NCI-H1048 (cell line): ENCODE measurements at places on chromosomes 5 and 9.

DNA sequence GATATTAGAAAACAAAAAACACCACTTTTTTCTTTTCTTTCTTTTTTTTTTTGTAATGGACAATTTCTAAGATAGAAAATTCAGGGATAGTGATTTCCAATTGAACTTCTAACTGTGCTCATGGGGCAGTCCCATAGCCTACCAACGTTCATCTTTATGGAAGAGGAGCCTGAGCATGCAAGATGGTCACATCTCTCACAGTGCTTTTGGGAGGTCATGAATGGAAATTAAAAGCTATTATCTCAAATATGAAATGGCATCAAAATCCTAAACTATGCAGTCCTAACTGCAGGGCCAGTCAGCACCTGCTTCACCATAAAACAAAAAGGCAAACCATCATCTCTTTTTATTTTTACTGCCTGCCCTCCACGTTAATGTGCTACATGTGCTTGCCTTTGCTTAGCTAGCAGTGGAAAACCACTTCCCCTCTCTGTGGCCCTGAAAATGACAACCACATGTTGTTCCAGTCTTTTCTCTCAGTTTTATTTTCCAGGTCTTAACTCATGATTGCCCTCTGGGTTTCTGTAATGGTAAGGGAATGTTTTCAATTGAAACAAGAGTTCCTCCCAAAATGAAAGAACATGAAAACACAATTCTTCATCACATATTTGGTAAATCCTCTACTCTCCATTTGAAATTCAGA, 16.7 kb downstream of the IFNB1 start:
- DNase-seq: no peak

DNA sequence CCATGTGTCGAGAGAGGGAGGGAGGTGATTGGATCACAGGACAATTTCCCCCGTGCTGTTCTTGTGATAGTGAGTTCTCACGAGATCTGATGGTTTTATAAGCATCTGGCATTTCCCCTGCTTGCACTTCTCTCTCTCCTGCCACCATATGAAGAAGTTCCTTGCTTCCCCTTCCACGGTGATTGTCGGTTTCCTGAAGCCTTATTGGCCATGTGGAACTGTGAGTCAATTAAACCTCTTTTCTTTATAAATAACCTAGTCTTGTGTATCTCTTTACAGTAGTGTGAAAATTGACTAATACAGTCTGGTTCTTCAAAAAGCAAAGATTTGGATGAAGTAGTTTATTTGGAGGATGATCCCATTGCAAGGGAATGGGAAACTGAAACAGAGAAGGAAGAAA, 11.3 kb upstream of the MIER3 start:
- no peak for DNase-seq

DNA sequence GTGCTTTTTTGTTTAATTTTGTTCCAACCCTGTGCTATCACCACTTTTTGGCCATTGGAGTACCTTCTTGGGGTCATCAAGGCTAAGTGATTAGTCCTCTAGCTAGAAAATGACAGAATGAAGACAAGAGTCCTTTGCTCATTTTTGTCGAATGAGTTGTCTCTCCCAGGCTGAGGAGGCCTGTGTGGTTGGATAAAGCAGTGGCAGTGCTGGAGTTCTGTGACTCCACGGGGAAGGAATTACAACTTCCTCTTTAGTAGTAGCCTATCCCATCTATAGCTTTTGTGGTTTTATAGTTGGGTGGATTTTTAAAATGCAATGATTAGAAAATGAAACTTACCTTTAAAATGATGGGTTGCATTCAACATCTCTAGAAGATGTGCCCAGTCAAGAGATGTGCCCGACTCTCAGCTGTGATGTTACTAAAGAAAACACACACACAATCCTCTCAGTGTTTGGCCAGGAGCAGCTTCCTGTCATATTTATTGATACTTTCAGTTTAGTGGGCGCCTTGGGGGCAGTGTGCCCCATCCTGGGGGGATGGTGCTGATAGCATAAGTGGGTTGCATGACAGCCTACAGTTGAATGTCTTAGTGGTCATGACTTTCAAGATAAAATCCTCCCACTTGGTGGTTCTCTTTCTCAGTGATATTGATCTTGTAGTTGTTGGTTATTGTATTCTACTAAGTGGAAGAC, 11.9 kb downstream of the OTULINL start:
- DNase-seq: no peak

DNA sequence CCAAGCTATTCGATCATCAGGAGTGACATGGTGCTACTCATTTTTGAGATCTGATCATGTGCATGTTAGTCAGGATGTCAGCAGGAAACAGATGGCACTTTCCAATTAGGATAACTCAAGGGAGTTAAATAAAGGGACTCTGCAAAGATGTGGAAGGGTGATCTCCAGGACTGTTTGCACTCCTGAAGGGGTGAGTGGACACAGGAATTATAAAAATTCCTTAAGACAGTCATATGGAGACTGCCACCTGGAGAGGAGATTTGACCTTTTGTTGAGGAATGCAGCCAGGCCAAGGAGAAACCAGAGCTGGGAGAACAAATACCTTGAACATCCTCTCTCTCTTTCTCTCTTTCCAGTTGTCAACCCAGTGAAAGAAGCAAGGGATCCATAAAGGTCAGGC, 189.1 kb downstream of the GABRG2 start:
- no peak for DNase-seq

DNA sequence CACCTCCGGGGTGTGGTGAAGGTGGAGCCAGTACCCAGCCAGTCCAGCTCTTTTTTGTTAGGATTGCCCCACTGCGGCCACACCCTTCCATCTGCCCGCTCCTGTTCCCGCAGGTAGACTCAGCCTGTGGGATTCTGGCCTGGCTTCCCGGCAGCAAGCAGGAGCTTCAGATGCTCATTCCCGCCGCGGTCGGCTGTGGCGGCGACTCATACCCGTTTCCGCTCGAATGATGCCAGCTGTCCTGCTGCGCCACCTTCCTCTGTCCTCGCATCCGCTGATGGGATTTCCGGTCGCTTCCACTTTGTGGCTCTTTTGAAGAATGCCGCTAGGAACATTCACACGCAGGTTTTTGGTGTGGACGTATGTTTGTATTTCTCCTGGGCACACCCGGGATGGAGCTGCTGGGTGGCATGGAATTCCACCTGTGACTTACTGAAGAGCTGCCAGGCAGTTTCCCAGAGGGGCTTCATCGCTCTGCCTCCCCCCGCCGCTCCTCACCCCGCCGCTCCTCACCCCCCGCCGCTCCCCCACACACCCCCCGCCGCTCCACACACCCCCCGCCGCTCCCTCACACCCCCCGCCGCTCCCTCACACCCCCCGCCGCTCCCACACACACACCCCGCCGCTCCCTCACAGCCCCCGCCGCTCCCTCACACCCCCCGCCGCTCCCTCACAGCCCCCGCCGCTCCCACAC, 60.3 kb downstream of the TENT4A start:
- no peak for DNase-seq

- DNase-seq: no peak
These were observed 9.4 kb downstream of the VDAC1 start for GRCh38 chr5:133995341-133995740.

GRCh38 chr9:2622461-2623287, 1.1 kb downstream of the VLDLR start:
- DNase-seq: no peak

GRCh38 chr5:142842994-142843905, 73.1 kb downstream of the ARHGAP26 start:
- no peak for DNase-seq

DNA sequence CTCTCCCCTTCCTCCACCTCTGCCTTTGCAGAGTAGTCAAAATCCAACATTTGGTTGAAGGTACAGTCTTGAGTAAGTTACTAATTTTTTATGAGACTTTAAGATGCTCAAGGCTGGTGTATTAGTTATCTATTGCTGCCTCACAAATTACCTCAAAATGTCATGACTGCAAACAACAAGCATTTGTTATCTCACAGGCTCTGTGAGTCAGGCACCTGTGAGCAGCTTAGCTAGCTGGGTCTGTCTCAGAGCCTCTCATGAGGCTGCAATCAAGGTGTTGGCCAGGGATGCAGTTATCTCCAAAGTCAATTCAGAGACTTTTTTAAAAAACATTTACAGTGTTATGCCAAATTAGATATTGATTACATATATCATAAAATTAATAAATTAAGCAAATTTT, 371.3 kb upstream of the RGMB start:
- DNase-seq: no peak

DNA sequence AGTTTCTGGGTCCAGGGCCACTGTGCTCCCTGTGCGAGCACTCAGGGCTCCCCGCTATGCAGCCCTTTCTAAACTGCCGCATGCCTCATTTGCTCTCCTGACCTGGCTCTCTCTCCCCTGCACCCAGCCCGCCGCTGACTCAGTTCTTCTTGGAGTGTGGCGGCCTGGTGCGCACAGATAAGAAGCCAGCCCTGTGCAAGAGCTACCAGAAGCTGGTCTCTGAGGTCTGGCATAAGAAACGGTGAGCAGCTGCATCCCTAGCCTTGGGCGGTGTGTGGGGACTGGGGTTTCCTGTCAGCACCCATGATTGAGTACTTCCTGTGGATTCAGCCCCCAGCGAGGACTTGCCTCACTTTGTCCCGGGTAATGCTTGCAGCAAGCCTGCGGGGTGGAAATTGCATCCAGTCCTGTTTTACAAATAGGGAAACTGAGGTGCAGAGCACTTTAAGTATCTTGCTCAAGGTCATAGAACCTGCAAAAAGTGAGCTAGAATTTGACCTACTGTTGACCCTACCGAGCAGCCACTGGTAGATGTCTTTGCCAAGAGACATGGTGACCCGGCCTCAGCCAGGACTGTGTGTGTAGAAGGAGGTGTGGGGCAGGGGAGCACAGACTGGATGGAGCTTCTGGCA, 27.9 kb downstream of the USP20 start:
- no peak for DNase-seq

- DNase-seq: no peak
These were observed 7.7 kb downstream of the MACROH2A1 start for GRCh38 chr5:135391116-135391868.

DNA sequence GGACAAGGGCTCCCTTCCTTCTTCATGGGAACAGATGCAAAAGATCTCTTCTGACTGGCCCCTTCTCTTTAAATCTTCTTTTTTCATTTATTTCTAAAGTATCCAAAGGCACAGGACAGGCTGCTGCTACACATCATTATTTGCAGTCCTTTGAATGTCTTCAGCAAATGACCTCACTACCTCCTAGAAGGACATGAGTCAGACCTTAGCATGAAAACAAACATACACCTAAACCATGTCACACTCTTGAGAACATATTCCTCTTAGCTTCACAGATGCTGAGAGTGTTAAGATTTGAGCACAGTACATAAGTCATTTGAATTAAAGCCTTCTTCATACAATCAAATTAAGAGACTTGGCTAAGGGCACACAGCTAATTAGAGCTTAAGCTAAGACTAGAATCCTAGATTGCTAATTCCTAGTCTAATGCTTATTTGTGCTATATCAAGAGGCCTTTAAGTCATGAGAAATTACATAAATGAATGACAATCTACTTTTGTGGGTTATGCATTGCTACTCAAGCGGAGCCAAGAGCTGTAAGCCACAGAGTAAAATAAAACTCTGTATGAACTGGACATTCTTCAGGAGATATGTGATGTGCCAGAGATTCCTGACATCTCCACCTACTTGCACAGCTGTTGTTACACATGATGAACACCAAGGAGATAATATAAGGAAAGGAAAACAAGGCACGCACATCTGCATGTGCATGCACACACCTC, 109.1 kb upstream of the PTGER4 start:
- DNase-seq: no peak

GRCh38 chr5:158856291-158856690, 243.4 kb downstream of the EBF1 start:
- no peak for DNase-seq

DNA sequence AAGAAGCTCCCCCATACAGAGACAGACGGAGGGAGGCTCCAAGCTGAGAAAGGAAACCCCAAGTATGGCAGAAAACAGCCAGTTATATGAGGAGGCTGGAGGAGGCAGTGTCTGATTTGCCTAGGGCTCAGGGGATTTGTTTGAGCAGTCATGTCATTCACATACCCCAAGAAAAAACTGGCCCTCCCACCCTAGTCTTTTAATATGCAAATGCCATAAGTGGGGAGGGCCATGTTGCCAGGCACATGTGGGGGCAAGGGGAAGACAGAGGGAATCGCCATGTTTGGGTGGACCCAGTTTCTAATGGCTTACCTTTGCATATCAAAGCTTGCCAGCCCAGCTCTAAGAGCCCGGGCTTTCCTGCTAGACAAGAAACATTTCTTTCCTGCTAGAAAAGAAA, 1163.8 kb downstream of the TAF11L14 start:
- DNase-seq: no peak

- no peak for DNase-seq
These were observed 26.5 kb downstream of the C9orf85 start for GRCh38 chr9:71937898-71938297.

DNA sequence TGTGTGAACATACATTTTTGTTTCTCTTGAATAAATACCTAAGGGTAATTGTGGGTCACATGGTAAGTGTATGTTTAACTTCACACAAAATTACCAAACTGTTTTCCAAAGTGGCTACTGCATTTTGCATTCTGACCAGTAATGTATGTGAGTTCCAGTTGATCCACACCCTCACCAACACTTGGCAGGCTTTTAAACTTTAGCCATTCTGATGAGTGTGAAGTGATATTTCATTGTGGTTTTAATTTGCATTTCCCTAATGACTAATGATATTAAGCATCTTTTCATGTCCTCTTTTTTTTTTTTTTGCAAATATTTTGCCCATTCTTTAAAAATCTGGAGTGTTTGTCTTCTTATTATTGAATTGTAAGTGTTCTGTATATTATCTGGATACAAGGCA, 53.5 kb upstream of the MAST4 start:
- DNase-seq: no peak

- no peak for DNase-seq
These were observed 64.1 kb upstream of the CXCL14 start for GRCh38 chr5:135642934-135643333.

DNA sequence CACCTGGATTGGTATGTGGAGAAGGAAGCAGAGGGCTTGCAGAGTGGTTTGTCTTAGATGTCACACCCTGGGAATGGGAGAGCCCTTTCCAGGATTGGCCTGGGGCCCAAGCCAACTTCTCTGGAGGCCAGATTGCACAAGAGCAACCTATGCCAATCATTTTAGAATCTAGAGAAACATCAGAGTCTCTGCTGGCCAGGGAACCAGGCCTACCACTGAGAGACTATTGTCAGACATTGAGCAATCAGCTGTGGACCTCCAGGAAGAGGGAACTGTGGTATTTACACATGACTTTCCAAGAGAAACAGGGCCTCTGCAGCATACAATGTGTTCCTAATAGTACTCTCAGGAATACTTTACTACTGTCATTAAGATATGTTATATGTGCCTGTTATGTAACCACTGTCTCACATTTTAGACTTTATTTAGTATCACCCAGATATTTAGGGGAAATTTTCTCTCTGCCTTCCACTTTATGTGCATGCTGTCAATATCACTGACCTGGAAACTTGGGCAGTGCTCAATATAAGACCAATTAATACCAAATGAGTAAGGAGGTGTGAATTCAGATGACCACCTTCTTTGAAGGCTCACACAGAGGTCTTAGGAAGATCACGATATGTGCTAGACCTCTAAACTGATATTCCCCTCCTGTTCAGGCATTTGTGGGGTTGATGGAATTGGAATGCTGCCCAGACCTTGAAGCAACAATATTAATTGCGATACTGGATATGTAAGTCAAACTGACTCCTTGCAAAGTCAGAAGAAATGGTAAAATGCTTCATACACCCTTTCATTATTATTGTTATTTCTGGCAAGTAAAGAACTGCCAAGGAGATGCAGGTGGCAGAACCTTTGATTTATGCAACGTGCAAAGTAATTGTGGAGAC, 20.5 kb upstream of the CCL28 start:
- DNase-seq: no peak
